ENCODE measurements at places on chromosomes 12 and 14. TPM values are rescaled to one million over a fixed set of nuclear protein-coding genes. Genes with fewer than 3 reads are reported as not detected.

SLC6A13 gene
- total RNA-seq, result not detected

DNA sequence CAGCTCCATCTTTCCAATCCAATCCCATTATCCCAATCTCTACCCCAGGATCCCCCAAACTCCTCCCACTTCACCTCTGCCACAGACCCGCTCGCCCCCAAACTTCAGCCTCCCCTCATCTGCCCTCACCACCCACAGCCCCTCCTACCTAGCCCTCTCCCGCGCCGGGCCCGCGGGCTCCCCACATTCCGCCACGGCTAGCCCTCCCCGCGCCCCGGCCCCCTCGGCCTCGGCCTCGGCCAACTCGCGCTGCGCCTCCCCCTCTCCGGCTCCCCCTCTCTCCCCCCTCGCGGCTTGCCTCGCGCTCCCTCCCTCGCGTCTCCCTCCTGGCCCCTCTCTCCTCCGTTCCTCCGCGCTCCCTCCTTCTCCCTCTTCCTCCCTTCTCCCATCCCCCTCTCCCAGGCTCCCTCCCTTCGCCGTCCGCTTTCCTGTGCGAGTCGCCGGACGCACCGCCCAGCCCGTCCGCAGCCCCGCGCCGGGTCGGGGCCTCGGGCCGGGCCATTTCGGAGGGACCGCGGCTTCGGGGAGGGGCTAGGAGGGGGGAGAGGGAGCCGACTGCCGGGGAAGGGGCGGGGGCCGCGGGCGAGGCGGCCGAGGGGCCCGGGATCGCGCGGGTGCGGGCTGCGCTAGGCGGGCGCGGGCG is at the start of gene ATN1:
Gene ATN1 (plus strand): TSS at position 581 of the 643 bp plus-strand sequence. CDS start 6,043 bp downstream, outside the sequence.
- peak within 1 kb of the TSS; percentile 96 for H3K27ac ChIP-seq
- H3K4me3 ChIP-seq, result peak within 1 kb of the TSS; percentile 96
- peaks cover 45% of the 10 kb centered on the region for H3K4me1 ChIP-seq
- H3K36me3 ChIP-seq, result no peaks in the 10 kb centered on the region

DNA sequence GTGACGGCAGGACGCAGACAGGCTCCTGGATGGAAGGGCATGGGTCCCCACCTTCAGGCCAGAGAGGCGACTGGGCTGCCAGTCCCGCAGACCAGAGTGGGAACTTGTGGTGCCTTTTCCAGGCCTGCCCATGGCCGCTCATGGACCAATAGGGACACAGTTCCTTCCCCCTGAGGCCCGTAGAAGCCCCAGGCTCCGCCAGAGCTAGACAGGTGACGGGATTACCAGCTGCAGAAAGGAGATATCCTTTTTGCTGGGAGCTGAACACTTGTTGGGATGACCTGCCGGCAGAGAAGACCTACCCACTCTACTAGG is 73.6 kb upstream of the RASSF8 start:
- H3K36me3 ChIP-seq, result no peaks in the 10 kb centered on the region
- DNase-seq, result no peak
- H3K27ac ChIP-seq, result no peak overlapping the region
- no peaks in the 10 kb centered on the region for H3K4me1 ChIP-seq

EFS gene
- total RNA-seq, result 38.2 TPM

- no peaks in the 10 kb centered on the region for H3K27me3 ChIP-seq
- H3K27ac ChIP-seq, result no peak overlapping the region
- peaks cover 10% of the 10 kb centered on the region for H3K4me1 ChIP-seq
- H3K4me3 ChIP-seq, result no peak overlapping the region
- H3K36me3 ChIP-seq, result no peaks in the 10 kb centered on the region
Observed at GRCh38 chr12:12033824-12034223, 36.9 kb upstream of the BCL2L14 start.

DNA sequence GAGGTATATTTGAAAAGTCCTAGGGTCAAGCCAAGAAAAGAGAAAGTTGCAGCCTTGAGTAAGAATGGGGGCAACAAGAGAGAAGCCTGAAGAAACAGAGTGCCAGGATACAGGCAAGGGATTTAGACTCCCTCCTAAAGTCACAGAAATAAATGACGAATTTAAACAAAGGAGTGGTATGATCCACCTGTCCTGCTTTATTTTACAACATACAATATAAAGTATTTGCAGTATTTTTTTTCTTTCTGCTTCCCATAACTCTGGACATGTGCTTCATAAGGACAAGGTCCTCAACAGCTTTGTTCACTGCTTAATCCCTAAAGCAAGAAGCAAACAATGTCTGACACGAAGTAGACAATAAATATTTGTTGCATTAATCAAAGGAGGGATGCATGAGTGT is 57.4 kb downstream of the IFNG start:
- no peaks in the 10 kb centered on the region for H3K36me3 ChIP-seq
- no peak for DNase-seq
- H3K27ac ChIP-seq, result no peak overlapping the region
- no peaks in the 10 kb centered on the region for H3K27me3 ChIP-seq

- no peaks in the 10 kb centered on the region for H3K4me1 ChIP-seq
- no peaks in the 10 kb centered on the region for H3K27me3 ChIP-seq
- no peak overlapping the region for H3K27ac ChIP-seq
- no peak overlapping the region for H3K4me3 ChIP-seq
Observed at GRCh38 chr14:102854091-102854703, 68.3 kb upstream of the AMN start.

DNA sequence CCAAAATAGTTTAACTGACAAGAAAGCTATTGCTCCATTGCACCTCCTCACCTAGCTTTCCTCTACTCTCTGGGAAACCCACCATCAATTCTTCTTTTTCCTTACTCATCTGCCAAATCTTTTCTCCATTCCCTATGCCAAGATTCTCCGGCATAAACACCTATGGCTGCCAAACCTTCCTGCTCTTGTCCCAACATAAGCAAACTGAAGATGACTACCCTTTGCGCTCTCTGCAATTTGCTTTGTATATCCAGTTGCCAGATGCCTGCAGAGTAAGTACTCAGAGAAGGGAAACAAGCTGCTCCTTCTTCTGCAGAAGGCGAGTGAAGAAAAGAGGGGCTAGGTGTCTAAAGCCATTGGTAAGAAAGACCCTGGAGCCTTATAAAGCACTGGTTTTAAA is 11.5 kb downstream of the PTGER2 start:
- H3K4me1 ChIP-seq, result peaks cover 20% of the 10 kb centered on the region
- no peak overlapping the region for H3K27ac ChIP-seq
- H3K36me3 ChIP-seq, result no peaks in the 10 kb centered on the region
- no peak for DNase-seq
- no peaks in the 10 kb centered on the region for H3K27me3 ChIP-seq

GRCh38 chr14:93714605-93715004 is 73.7 kb downstream of the PRIMA1 start:
- H3K4me1 ChIP-seq, result peaks cover 10% of the 10 kb centered on the region
- DNase-seq, result no peak
- H3K27ac ChIP-seq, result no peak overlapping the region
- H3K36me3 ChIP-seq, result no peaks in the 10 kb centered on the region

LBHD2 gene
- total RNA-seq, result not detected

- H3K4me1 ChIP-seq, result peaks cover 15% of the 10 kb centered on the region
- H3K36me3 ChIP-seq, result no peaks in the 10 kb centered on the region
- no peak for DNase-seq
- peak overlapping the region; percentile 29 for H3K27ac ChIP-seq
Observed at GRCh38 chr12:13442457-13442856, 245.9 kb downstream of the EMP1 start.

DNA sequence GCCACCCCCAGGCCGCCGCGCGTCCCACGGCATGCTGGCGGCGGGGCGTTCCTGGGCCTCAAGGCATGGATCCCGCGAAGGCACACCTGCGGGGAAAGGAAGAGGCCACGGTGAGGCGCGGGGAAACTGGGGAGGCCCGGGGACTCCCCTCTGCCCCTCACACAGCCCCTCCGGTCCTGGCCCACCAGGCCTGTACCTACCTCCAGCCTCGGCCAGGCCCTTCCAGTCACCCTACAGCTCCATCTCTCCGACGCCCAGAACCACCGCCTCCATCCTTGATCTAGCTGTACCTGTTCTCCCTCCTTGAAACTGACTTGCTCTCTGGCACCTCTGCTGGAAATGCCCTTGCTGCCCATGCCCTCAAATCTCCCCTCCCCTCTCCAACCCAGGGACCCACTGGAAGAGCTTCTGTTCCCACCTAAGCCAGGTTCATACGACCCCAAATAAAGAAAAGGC is 1.7 kb downstream of the ANKRD9 start:
- H3K36me3 ChIP-seq, result no peaks in the 10 kb centered on the region
- no peak for DNase-seq
- H3K27me3 ChIP-seq, result no peaks in the 10 kb centered on the region
- H3K4me1 ChIP-seq, result peaks cover 29% of the 10 kb centered on the region
- H3K4me3 ChIP-seq, result no peak overlapping the region

SYT1 gene
- 1.8 TPM for total RNA-seq

DNA sequence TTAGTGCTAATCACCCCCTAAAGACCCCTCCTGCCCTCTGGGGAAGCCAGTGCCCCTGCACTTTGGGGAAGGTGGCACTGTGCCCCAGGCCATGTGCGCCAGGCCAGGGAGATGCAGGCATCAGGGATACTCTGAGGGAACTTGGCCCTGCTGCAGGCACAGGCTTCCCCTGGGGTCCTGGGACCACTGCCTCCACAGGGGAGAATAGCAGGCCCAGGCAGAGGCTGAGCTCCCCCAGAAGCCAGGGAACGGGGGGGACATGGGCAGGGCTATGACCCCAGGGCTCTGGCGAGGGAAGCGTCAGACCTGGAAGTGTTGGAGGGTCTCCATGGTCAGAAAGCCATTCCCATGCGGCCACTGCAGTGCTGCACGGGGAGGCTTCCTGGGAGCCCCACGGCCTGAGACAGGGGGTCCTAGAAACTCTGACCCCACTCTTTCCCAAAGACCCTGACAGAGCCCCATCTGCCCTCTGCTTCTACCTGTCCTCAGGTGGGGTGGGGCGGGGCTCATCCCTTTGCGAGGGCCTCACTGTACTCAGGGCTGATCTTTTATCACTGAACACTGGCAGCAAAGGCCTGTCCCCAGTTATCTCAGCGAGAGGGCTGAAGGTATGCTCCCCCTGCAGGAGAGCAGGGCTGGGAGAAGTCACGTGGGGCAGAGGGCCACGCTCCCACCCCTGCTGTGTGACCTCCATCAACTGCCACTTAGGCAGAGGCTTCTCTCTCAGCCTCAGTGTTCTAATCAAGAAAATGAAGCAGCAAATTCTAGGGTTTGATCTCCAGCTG is 160.0 kb downstream of the CALM1 start:
- no peaks in the 10 kb centered on the region for H3K4me1 ChIP-seq
- no peaks in the 10 kb centered on the region for H3K36me3 ChIP-seq
- H3K27ac ChIP-seq, result no peak overlapping the region
- no peaks in the 10 kb centered on the region for H3K27me3 ChIP-seq
- DNase-seq, result no peak
- no peak overlapping the region for H3K4me3 ChIP-seq

FAM186B gene
- total RNA-seq, result 0.98 TPM

DNA sequence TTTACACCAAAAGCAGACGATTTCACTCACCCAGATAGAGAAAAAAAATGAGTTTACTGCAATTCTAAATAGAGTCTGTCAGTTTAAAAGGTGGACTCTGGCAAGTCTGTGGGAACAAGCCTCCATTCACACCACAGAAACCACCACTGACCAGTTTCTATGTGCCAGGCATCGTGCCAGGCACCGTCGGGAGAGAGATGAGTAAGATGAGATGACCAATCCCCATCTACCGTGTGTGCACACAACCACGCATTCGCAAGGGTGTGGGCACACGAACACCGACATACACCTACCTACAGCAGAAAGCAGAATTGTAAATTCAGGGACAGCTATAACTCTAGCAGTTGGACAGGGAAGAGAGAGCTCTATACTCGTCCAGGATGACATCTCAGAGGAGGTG is 58.3 kb downstream of the PRIMA1 start:
- no peak overlapping the region for H3K27ac ChIP-seq
- H3K36me3 ChIP-seq, result peaks cover 37% of the 10 kb centered on the region
- no peaks in the 10 kb centered on the region for H3K4me1 ChIP-seq
- no peaks in the 10 kb centered on the region for H3K27me3 ChIP-seq
- DNase-seq, result no peak

DNA sequence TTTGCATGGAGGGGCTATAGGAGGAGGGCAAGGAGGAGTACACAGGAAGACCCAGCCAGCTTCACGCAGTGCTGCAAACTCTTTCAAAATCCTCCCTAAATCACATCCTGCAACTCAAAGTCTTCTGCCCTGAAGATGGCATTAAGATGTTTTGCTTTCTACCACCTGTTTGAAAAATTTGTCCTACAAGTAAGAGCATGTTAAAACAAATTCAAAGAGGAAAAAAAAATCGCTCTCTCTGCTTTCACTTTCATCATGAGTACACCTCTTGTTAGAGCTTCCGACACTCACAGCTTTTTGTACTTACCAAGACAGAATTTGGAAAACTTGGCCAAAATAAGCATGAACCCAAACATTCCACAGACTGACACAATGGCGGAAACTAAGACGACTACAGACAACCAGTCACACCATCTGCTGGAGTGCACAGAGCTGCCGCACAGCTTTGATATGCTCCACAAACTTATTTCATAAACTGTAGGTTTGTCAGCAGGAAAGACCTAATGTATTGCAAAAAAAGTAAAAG is 21.3 kb downstream of the GCH1 start:
- peak; percentile 31 for DNase-seq
- peaks cover 5% of the 10 kb centered on the region for H3K4me1 ChIP-seq
- peak overlapping the region; percentile 19 for H3K4me3 ChIP-seq

RTN1 gene
- 7.5 TPM for total RNA-seq

ABCB9 gene
- 5.1 TPM for total RNA-seq

DNA sequence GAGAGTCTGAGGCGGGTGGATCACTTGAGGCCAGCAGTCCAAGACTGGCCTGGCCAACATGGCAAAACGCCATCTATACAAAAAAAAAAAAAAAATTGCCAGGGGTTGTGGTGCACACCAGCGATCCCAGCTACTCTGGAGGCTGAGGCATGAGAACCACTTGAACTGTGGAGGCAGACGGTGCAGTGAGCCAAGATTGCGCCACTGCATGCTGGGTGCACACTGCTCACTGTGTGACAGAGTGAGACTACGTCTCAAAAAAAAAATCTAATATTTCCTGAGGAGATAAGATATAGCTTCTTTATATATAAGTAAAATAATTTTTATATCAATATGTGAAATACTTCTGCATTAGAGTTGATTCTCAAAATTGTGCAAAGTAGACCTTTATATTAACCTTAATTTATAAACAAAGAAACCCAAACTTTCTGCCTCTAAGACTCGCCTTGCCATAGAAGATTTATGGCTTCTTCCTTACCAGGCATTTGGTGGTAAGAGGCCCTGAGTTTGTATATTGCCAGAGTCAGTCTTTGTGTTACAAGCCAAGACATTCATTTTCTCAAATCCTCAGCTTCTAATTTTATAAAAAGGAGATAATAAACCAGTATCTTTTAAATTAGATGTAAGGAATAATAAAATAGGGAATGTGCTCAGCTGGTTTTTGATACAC is 1226.7 kb downstream of the FLRT2 start:
- DNase-seq, result no peak
- H3K27me3 ChIP-seq, result no peaks in the 10 kb centered on the region

NFATC4 gene
- total RNA-seq, result 132 TPM

GRCh38 chr14:103015426-103015825 is 41.9 kb downstream of the CDC42BPB start:
- no peak for DNase-seq
- no peaks in the 10 kb centered on the region for H3K27me3 ChIP-seq
- H3K4me3 ChIP-seq, result no peak overlapping the region
- peaks cover 29% of the 10 kb centered on the region for H3K4me1 ChIP-seq
- no peak overlapping the region for H3K27ac ChIP-seq

GRCh38 chr14:50669441-50669986 is 1.4 kb upstream of the SAV1 start:
- no peak for DNase-seq
- H3K27ac ChIP-seq, result peak overlapping the region; percentile 96
- H3K27me3 ChIP-seq, result no peaks in the 10 kb centered on the region
- peaks cover 41% of the 10 kb centered on the region for H3K4me1 ChIP-seq
- no peak overlapping the region for H3K4me3 ChIP-seq

PIANP gene
- total RNA-seq, result not detected
